ENCODE measurements at places on chromosomes 6 and 20.

DNA sequence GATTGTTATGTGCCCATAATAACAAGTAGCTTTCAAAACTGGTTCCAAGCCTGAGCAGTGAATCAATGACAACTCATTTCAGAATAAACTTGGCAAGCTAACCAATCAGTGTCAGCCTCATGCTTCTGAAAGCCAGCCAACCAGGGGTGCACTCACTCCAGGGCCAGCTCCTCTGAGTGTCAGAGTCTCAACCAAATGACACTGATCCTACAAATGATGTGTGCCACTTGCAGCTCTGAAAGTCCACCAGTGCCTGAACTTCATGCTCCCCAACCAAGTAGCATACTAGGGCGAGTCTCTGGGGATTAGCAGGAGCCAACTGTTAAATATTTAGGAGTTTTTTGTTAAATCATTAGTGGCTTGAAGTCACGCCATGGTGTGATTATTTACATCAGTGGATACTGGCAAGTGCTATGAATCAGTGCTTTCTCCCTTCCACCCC is 4.5 kb downstream of the IYD start:
- DNase-seq = no peak

DNA sequence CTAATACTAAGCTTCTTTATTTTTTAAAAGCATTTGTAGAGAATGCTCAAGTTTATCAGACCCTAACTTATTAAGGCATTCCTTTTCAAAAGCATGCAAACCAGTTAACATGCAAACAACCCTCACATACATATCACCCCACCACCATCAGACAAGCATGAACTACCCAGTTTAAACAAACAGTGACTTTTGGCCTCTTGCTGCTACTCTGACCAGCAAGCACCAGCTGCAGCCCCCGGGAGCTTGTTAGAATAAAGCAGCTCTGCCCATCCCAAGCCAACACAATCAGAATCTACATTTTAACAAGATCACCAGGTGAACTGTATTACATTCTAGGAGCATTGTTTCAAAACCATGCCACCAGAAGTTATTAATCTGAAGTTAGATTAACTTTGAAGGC is 5.9 kb upstream of the NUP153 start:
- no peak for DNase-seq

- DNase-seq = no peak
Measured at GRCh38 chr6:11766043-11766442, 12.6 kb downstream of the ADTRP start.

- no peak for DNase-seq
Measured at GRCh38 chr6:136499370-136499769, 50.9 kb downstream of the MAP7 start.

DNA sequence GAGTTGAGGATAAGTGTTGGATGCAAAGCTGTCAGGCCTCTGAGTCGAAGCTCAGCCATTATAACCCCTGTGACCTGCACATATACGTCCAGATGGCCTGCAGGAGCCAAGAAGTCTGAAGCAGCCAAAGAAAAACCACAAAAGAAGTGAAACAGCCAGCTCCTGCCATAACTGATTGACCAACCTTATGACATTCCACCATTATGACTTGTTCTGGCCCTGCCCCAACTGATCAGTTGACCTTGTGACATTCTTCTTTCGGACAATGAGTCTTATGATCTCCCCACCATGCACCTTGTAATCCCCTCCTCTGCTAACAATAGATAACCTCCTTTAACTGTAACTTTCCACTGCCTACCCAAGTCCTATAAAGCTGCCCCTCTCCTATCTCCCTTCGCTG is 133.7 kb upstream of the AGPAT4 start:
- DNase-seq = no peak

- DNase-seq = no peak
Measured at GRCh38 chr6:154621686-154622085, 111.2 kb upstream of the CNKSR3 start.

DNA sequence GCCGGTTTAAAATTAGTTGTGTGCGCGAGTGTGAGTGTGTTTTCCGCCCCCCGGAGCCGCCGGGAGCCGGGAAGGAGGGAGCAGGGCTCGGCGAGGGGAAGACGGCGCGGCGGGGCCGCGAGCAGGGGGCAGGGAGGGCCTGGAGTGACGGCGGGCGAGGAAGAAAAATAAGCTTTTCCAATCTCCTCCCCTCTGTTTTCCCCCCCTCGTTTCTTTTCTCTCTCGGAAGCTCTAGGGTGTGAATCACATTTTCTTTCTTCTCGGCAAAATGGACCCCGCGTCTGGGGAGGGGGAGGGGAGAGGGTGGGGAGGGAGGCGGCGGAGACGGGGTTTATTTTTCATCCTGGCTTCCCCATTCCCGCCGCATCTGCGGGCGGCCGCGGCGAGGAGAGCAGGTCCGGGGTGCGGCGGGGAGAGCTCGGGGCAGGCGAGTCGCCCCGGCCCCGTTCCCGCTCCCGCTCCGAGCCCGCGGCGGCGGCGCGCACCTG is 881 bp downstream of the BICRAL start:
- peak; percentile 47 for DNase-seq

DNA sequence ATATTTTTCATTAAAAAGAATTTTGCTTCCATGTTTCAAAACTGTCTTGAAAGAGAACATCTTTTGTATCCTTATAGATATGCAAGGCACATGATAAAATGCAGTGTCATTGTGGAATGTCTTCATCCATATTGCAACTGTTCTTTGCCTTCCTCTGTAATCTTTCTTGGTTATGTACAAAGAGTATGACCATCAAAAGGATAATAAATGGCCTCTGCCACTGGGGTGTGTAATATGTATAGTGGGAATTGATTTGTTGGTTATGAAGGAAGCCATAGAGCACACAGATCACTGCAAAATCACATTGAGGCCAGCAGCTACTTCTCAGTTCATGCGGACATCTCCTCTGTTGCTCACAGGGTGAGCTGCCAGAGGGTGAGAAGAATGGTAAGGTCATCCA is 703.5 kb downstream of the TFAP2A start:
- no peak for DNase-seq

- no peak for DNase-seq
Measured at GRCh38 chr6:151119823-151120524, 119.8 kb upstream of the AKAP12 start.

- no peak for DNase-seq
Measured at GRCh38 chr6:126546541-126547120, 206.7 kb downstream of the CENPW start.

DNA sequence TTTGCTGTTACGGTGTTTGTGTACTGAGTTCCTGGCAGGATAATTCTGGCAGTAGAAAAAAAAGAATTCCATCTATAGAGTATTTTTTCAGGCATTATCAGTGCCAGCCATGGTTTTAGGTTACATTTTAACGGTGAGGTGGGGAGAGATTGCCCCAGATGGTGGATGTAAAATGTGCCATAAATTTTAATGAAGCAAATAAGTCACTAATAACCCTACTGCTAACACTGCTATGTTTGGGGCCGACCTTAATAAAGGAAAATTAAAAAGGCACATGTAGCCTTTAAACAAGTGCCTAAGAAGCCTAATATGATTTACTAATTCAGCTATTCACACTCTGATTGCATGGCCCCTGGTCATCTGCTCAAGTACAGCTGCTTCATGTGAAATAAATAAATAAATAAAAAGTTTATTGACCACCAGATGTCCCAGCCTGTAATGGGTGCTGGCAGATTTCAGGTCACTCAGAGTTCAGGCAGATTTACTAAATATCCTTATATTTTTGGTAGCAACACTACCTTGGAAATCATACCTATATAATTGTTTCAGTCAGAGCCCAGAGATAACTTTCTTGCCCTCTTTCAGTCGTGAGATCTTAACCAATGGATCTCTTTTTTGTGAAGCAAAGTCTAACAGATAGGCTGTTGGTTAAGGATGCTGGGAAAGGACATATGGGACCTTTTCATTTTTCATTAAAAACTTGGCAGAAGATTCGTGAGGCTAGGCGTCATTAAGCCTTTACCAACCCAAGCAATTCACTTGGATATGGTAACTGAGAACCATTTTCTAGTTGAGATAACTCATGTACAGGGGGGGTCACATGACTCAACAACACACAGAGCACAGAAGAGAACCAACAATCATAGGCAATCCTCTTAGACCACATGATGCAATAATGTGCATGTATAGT is 495.0 kb upstream of the NRSN1 start:
- DNase-seq = no peak

GRCh38 chr6:63734923-63735322 is 99.3 kb downstream of the PHF3 start:
- DNase-seq = no peak

GRCh38 chr6:146739696-146740095 is 140.9 kb downstream of the ADGB start:
- DNase-seq = no peak

DNA sequence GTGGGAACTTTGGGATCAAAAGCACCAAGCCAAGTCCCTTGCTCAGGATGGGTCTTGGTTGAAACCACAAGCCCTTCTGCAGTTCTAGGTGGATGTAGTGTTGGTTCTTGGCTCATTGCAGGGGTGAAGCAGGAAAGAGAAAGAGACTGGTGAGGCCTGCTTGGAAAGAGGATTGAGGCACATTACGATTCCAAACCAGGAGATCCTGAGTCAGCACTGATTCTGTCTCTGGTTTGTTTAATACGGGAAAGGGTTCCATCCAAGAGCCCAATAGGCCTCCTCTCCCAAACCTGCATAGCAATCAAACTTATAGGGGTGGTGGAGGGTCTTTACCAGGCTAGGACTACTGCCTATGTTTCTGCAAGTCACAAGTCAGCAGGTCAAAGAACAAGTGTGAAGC is 24.3 kb downstream of the NSFL1C start:
- no peak for DNase-seq

Data from stimulated activated CD8-positive, alpha-beta memory T cell treated with anti-CD3 and anti-CD28 coated beads, Interleukin-15, amount 100 ng/mL, for 24 hours (primary cell).